ENCODE measurements at places on chromosomes 5 and 9.

DNA sequence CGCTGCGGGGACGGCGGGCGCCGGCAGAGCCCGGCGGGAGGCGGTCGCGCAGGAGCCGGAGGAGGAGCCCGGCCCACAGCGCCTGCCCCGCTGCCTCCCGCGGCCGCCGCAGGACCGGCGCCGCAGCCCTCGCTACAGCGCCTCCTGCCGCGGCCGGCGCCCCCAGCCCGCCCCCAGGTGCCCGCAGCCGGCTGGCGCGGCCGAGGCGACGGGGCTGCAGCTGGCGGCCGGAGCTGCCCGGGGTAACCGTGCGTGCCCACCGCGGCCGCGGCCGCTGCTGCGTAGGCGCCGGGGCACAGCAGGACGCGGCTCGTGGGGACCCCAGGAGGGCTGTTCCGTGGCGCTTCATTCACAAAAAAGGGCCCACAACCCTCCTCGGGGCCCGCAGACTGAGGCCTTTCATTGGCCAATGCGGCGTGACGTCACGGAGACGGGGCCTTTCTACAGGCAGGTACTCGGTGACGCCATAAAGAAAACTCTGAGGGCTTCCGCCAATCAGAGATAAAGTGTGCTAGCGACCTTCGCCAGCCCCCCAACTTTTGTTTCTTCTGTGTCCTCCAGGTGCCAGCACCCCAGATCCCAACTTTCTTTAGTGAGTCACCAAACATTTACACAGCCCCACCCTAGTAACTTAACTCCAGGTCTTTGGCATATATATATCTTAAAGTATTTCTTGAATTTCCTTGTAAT, at the start of gene CDC14B:
Gene CDC14B, minus strand, starts transcription at position 353 of the 690 bp plus-strand sequence. CDS start 465 bp downstream, outside the sequence.
- no peaks in the 10 kb centered on the region for H3K27me3 ChIP-seq
- H3K4me1 ChIP-seq: peaks cover 14% of the 10 kb centered on the region
- H3K27ac ChIP-seq: peak within 1 kb of the TSS; percentile 45
- H3K36me3 ChIP-seq: no peaks in the 10 kb centered on the region
- DNase-seq: peak; percentile 66
- peak within 1 kb of the TSS; percentile 90 for H3K4me3 ChIP-seq

GRCh38 chr5:146047396-146047795, 58.0 kb downstream of the PLAC8L1 start:
- H3K4me3 ChIP-seq: no peak overlapping the region
- DNase-seq: no peak
- no peaks in the 10 kb centered on the region for H3K27me3 ChIP-seq
- peaks cover 34% of the 10 kb centered on the region for H3K4me1 ChIP-seq
- no peak overlapping the region for H3K27ac ChIP-seq

DNA sequence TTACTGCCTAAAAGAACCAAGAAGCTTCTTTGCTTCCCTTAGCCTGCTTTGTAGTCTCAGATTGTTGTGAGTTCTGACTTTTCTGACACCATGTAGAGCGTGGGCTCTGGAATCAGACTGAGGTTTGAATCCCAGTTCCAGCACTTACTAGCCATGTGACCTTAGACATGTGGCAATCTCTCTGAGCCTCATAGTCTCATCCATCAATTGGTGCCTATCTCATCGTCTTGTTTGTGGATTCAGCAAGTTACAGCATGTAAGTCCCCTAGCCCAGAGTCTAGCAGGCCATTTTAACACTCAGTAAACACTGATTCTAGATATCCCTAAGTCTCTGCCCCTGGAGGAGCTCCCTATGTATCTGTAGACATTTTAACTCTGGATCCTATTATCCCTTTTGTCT, 94.7 kb downstream of the ANGPTL2 start:
- H3K4me3 ChIP-seq: no peak overlapping the region
- no peaks in the 10 kb centered on the region for H3K36me3 ChIP-seq
- no peak for DNase-seq
- no peak overlapping the region for H3K27ac ChIP-seq

DNA sequence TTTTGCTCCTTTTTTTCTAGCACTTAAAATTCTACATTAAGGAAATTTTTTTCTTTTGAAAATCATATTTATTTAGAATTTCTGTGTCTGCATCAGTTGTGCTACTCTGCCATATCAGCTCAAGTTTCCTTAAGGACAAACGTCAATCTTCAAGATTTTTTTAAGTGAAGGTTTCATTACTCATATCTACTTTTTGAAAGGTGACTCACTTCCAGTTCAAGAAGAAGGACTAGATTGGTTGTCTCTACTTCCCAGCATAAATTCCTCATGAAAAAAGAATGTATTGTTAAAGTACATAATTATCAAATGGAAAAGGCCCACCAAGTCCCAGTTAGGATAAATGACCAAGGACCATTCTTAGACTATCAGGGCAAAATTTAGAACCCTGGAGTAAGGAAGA, 626.5 kb downstream of the DMRTA1 start:
- H3K27me3 ChIP-seq: no peaks in the 10 kb centered on the region
- no peak for DNase-seq
- no peaks in the 10 kb centered on the region for H3K4me1 ChIP-seq
- no peak overlapping the region for H3K27ac ChIP-seq
- H3K4me3 ChIP-seq: no peak overlapping the region

DNA sequence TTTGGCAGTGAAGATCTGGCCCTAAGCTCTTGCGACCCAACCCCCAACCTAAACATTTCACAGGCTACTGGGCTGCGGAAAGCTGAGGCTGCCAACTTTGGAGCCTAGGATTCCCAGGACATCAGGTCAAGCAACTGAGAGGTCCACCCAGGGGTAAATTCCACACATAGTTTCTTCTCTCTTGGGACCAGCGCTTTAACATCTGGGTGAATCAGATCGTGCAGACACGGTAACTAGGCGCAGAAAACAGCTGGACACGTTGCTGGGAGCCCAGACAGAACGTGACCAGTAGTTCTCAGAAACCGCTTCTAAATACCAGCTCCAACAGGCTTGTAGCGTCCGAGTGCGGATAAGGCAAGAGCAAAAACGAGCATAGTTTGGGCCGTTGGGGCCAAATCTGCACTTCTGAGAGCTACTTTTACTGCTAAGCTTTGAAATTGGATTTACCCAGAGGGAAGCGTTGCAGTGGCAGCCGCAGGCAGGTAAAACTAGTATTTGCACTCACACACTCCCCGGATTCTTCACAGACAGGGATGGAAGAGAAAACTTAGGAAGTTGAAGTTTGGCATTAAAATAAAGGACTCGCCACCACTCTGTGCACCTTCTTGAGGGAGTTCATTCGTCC, 11.8 kb downstream of the ITGA1 start:
- no peaks in the 10 kb centered on the region for H3K27me3 ChIP-seq
- H3K4me3 ChIP-seq: peak overlapping the region; percentile 81
- DNase-seq: no peak
- peaks cover 20% of the 10 kb centered on the region for H3K4me1 ChIP-seq
- H3K36me3 ChIP-seq: no peaks in the 10 kb centered on the region

DNA sequence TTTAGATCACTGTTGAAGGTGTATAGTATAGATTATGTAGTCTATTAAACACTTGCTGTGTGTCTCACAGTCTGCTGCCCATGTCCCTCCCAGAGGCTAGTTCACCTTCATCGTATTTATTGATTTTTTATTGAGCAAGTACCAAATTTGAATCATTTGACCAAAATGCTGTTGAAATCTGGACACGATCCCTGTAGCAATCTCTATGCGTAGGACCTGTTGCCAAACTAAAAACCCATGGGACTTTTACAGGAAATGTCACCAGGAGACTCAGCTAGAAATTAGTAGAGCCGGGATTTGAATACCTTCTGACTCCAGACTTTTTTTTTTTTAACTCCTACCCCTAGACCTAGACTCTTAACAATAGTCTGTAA, 17.5 kb downstream of the SLC31A1 start:
- H3K27ac ChIP-seq: no peak overlapping the region
- no peaks in the 10 kb centered on the region for H3K4me1 ChIP-seq
- H3K27me3 ChIP-seq: no peaks in the 10 kb centered on the region
- no peak for DNase-seq
- H3K4me3 ChIP-seq: no peak overlapping the region

DNA sequence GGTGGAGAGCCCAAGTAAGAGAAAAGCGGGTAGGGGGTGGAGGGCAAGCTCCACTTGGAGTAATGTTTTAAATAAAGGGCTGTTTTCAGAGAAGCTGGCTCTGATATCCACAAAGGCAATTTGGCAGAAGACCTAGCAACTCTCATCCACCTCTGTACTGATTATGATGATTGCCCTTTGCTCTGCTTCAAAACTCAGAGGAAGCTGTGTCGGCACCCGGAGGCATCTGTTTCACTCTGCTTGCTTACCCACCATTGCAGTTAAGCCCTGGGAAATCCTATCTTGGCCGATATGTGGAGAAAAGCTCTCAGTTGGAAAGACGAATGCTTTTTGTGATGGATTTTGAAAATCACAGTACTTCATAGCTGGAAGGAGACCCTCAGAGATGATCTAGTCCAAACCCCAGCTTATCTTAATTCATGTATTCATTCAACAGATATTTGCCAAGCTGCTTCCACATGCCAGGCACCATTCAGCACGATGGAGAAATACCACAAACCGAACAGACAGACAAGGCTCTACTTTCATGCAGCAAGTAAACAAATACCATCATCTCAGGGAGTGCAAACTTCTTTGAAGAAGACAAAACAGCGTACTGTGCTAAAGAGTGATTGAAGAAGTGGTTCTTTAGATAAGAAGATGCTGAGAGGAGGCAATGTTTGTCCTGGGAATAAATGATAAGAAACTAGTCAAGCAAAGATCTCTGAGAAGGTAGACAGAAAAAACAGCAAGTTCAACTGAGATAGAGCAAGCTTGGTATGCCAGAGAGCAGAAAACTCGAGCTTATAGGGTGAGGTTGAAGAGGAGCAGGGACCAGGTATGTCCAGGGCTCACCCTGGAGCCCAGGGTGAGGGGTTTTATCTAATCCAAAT, 140.4 kb upstream of the SPDL1 start:
- H3K36me3 ChIP-seq: no peaks in the 10 kb centered on the region
- no peaks in the 10 kb centered on the region for H3K4me1 ChIP-seq
- H3K4me3 ChIP-seq: no peak overlapping the region
- H3K27ac ChIP-seq: no peak overlapping the region
- no peaks in the 10 kb centered on the region for H3K27me3 ChIP-seq
- DNase-seq: no peak

GRCh38 chr5:67031692-67032091, 164.9 kb downstream of the CD180 start:
- no peak overlapping the region for H3K4me3 ChIP-seq
- peaks cover 21% of the 10 kb centered on the region for H3K4me1 ChIP-seq
- H3K27ac ChIP-seq: peak overlapping the region; percentile 15
- DNase-seq: no peak
- no peaks in the 10 kb centered on the region for H3K27me3 ChIP-seq

DNA sequence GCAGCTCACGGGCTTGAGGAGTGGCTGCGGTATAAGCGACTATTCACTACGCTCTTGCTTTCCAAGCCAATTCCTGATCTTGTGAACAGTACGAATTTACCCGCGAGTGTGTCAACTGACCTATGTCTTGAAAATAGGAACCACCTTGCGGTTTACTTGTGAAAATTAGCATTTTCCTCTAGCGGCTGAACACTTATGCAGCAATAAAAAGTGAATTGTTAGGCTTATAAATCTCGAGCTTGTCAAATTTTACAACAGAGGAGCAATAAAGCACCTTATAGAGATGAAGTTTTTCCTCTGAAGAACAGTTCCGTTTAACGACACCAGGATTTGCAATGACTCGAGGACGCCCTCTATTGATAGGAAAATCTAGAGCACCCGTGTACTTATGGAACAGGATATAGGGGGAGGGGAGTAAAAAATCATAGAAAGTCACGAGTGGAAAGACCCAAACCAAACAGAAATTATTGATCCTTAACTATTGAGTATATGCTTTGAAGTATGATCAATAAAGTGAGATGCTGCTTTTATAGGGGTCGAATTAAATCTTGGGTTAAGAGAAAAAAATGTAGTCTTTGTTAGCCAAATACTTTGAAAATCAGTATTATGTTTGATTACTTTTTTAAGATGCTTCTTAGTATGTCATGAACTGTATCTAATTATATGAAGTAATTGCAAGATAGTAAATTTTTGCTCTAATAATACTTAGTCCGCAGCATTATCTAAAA, 1.9 kb upstream of the RGMB start:
- peak; percentile 50 for DNase-seq
- H3K4me3 ChIP-seq: peak overlapping the region; percentile 64
- peak overlapping the region; percentile 61 for H3K27ac ChIP-seq
- no peaks in the 10 kb centered on the region for H3K36me3 ChIP-seq

GRCh38 chr9:20749496-20750198, 65.6 kb downstream of the FOCAD start:
- no peak overlapping the region for H3K4me3 ChIP-seq
- peaks cover 11% of the 10 kb centered on the region for H3K4me1 ChIP-seq
- no peak overlapping the region for H3K27ac ChIP-seq

DNA sequence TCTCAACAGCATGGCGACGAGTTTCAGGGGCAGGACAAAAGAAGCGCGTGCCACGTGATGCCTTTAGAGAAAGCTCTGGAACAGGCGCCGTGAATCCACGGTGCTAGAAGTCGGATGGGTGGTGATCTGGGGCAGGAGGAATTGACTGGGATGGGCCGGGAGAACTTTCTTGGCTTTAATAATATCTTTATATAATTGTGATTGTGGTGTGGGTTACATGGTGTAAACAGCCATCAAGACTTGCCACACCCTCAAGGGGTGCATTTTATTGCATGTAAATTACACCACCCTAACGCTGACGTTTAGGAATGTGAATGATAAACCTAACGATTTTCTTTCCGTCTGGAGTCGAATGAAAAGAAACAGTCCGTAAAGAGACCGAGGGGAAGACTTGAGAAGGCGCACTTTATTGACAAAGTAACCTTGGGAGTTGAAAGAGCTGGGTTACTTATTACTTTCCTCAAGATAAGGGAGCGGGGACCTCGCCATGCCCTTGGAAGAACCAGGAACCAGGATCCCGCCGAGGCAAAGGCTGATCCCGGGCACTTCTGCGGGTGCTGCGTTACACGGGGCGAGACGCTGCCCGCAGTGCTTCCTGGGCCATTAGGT, 8.5 kb downstream of the NRARP start:
- H3K4me3 ChIP-seq: no peak overlapping the region
- DNase-seq: no peak
- no peaks in the 10 kb centered on the region for H3K36me3 ChIP-seq

GRCh38 chr5:150245111-150245789, 44.3 kb downstream of the CAMK2A start:
- H3K4me3 ChIP-seq: no peak overlapping the region
- no peak for DNase-seq
- no peaks in the 10 kb centered on the region for H3K36me3 ChIP-seq
- H3K27ac ChIP-seq: no peak overlapping the region
- no peaks in the 10 kb centered on the region for H3K4me1 ChIP-seq
- peaks cover 6% of the 10 kb centered on the region for H3K27me3 ChIP-seq

GRCh38 chr5:110441035-110441434, 285.4 kb downstream of the TMEM232 start:
- no peaks in the 10 kb centered on the region for H3K4me1 ChIP-seq
- peaks cover 4% of the 10 kb centered on the region for H3K27me3 ChIP-seq
- no peak overlapping the region for H3K4me3 ChIP-seq
- H3K36me3 ChIP-seq: no peaks in the 10 kb centered on the region

DNA sequence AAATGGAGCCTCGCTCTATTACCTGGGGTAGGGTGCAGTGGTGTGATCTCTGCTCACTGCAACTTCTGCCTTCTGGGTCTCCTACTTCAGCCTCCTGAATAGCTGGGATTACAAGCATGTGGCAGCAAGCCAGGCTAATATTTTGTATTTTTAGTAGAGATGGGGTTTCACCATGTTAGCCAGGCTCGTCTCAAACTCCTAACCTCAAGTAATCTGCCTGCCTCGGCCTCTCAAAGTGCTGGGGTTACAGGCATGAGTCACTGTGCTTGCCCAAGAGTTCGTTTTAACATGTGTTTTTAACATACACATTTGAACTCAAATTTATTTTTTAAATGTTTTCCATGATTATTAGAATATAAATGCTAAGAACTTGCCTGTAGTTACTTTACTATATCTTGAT, 34.2 kb downstream of the MARCHF6 start:
- no peaks in the 10 kb centered on the region for H3K4me1 ChIP-seq
- no peak for DNase-seq
- H3K27ac ChIP-seq: no peak overlapping the region
- H3K4me3 ChIP-seq: no peak overlapping the region
- H3K36me3 ChIP-seq: peaks cover 11% of the 10 kb centered on the region

All from keratinocyte (primary cell).